ENCODE measurements at places on chromosomes 1 and 21.

DNA sequence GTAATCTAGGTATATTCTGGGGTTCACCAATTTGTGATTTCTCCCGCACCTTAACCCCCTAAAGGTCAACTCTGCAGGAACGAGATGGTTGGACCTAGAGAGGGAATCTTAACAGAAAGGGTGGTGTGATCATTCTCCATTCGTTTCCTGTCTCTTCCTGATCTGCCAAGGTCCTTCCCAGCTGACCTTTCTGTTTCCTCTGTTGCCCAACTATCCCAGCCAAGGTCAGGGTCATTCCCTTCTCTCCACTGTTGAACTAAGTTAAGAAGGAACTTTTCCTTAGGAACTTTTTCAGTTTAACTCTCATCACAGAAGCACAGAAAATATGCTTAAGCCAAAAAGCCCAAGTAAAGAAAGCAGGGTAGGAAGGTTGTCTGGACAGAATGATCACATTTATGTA lies 49.3 kb downstream of the KAZN start:
- no peak for DNase-seq

DNA sequence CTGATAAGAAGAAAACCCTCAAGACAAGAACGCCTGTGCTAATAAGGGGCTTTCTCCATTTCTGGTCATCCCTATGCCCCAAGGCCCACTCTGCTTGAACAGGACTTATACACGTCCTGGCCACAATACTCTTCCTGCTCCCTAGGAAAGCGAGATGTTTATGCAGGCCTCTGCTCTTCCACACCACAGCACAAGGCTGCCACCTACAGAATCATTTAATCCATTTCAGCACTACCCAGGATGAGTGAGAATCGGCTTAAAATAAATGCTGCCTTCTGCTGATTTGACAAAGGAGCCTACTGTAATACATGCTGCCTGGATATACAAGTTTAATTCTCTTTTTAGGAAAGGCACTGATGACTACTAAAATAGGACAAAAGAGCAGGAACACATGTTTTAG lies 29.4 kb downstream of the FRRS1 start:
- peak; percentile 10 for DNase-seq

GRCh38 chr21:29888437-29888836 lies 51.4 kb downstream of the GRIK1 start:
- DNase-seq = no peak

DNA sequence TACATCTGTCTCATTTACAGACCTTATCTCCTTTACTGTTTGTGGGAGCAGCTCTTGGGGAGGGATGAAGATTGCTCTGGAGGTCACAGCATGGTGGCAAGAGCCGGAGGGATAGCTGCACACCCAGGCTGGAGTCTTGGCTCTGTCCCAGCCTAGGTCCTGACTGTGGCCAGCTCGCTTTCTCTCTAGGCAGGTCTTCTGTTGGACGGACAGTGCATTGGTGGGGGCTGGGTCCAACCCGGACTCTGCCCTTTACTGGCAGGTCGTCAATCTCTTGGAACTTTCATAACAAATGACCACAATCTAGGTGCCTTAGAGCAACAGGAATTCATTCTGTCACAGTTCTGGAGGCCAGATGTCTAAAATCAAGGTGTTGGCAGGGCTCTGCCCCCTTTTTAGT lies 319.8 kb upstream of the C1orf174 start:
- no peak for DNase-seq

DNA sequence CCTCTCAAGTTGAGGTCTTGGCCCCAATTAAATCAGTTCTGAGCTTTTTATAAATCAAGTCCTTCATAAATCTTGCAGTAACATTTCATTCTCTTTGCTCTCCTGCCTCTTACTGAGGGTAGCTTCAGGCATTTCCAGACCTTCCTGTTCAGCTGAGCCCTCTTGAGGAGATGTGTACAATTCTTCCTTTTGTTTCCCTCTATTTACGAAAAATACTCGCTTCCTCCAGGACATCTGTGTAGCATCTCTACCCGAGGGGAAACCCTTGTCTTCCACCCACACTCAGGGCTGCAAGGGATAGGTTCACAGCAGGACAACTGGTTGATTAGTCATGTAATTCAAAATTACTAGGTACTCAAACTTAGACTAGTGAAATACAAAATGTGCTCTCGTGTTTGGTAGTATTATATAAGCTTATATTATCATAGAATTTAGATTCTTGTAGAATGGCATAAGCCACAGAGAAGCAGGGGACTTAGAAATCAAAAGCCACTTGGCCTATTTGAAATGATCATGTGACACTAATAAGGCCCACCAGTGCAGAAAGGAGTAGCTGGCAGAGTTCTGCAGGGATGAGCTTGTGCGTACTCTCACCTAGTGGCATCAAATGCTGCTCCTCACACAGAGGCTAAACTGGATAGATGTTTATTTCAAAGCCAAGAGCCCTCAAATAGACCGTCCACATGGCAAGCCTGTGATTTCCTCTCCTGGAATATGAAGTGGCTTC lies 126.7 kb downstream of the GDAP2 start:
- no peak for DNase-seq

DNA sequence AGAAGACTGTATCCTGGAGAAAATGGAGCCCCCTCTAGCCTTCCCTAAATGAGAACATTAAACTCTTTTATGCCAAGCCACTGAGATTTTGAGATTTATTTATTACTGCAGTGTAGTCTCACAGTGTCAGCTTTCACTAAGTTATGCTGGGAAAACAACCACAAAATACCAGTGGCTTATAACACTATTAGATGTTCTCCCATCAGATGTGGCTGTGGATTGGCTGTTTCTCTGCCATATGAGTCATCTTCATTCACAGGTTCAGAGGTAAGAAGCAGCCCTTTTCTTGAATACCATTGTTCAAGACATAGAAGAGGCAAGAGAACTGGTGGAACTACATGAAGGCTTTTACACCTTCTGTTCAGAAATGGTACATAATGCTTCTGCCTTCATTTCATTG lies 32.1 kb upstream of the ST6GALNAC5 start:
- DNase-seq = no peak

DNA sequence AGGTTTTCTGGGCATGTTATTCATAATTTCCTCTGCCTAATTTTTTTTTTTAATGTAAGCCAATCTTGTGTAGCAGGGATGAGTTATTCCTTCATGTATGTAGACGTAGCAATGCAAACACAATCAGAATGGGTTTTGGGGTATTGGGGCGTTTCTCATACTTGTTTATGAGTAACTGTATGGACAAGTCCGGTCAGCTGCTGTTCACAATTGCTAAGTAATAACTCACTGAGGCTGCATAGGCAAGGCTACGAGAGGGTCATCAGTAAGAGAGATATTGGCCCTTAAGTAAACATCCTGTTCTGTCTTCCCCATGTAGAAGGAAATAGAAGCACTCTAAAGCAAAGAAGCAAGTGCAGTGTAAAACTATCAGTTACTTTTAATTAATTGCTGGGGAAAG lies 9.5 kb upstream of the TARS2 start:
- peak; percentile 40 for DNase-seq

DNA sequence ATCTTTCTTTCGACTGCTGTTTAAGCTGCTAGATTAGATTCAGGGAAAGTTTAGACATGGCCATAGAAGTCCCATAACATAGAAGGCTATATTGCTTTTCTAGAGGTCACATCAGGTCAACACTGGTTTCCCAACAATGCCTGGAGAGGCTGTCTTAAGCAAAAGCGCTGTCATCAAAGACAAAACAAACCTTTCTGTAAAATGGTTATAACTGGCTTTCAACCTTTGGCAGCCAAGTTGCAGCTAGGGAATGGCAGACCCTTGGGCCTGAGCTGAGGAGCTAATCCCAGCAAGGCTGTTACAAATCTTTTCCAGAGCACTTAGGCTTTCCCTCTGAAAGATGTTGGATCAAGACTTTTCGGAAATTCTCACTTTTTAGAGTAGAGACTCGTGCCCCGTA lies 11.2 kb upstream of the ABCA4 start:
- DNase-seq = no peak

DNA sequence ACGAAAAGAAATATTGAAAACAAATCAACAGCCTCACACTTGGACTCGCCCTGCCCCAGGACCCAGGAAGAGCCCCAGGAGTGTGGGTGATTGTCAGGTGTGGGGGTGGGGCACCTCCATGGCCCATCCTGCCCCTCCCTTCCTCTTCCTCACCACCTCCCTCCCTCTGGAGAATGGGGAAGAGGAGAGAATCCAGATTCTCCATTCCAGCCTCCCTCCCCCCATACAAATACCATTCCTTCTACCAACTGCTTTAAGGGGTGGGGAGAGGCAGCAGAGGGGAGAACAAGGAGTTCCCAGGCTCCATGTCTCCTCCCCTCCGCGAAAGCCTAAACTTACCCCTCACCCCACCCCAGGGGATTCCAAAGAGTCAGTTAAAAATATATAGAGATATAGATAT lies 36.7 kb downstream of the MEF2D start:
- DNase-seq = no peak

DNA sequence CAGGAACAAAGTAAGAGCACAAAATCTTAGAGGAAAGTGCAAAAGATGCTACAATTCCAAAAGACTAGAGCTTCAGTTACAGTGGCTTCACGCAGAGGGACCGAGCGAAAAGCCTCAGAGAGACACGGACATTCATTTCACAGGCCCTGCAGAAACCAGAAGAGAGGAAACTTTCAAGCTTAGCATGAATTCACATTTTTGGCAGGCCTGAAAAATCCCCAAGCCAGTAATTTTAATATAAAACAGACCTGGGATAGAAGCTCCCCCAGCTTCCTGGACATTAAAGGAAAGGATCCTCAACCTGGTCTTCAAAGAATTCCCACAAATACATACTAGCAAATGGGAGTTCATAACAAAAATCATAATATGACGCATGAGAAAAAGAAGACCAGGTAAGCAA lies 66.2 kb downstream of the HSF2BP start:
- DNase-seq = no peak

DNA sequence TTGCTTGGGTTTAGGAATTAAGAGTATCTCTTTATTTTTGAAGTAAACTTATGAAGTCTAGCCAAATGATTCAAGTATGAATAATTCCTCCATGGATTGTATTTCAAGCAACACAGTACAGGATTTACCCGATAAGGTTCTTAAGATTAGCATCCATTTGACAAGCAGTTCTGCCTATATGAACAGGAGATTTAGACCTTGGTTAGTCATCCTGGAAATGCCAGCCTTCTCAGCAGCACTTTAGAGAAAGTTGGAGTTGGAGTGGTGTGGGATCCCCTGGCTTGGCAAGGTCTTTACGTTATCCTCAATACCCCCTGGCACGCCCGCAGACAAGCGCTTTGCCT lies 1.6 kb downstream of the BCAR3 start:
- DNase-seq = no peak

DNA sequence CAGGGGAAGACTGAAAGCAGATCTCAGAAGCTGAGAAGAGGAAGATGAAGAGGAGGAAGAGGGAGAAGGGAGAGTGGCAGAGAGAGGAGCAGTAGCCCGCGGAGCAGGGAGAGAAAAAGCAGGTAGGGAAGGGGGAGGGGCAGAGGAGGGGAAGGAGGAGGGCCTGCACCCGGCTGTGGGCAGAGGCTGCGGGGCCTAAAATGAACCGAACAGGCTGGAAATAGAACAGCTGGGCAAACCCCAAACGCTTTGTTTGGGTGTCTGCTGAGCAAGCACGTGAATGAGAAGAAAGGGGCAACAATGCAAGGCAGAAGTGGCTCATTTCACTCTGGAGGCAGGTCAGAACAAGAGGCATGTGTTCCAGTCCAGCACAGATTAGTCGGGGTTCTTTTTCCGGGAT lies 33.5 kb downstream of the KCNC4 start:
- DNase-seq = peak; percentile 59

DNA sequence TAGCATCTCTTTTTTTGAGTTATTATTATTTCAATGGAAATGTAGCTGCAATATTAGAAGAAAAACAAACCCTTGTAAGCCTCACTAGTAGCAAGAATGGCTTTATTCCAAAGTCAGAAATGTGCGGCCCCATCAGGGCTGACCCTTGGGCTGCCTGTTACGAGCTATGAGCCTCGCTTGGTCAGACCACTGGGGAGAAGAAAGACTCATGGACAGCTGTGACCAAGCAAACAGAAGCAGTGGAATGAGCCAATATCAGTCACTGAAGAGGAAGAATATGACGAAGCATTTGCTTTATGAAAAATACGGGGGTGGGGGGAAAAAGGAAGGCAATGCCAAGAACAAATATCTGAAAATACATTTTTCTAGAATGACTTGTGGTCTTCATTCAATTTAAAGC lies 504.5 kb downstream of the LMO4 start:
- DNase-seq = no peak

GRCh38 chr1:150121236-150121862 lies 28.4 kb upstream of the PLEKHO1 start:
- no peak for DNase-seq

GRCh38 chr21:33330726-33331125 lies 6.0 kb downstream of the IFNAR1 start:
- DNase-seq = no peak

DNA sequence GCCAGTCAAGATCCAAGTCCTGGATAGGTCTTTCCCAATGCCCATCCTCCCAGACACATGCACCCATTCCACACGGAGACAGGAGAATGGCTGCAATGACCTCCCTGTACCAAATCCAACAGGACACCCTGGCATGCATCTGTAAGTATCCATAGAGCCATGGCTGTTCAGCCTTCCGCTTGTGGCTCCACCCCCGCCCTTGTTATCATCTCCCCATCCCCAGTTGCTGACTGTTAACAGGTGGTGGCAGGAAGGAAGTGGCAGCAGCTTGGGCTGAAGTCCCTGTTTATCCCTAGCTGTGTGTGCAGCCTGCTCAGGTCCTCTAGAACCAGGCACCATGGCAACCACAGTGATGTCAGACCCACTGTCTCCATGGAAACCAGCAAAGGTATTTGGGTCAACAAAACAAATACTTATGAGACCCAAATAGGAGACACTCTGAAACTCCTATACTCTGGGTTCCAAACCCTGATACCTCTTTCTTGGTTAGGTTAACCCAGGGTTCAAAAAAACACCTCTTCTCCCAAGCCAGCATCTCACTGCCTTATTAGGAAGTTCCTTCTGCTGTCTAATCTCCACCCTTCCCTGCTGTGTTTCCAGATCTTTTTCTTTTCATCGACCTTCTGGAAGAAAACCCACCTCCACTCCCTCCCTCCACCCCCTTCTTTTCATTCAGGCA lies 721 bp downstream of the PBXIP1 start:
- DNase-seq = peak; percentile 63

DNA sequence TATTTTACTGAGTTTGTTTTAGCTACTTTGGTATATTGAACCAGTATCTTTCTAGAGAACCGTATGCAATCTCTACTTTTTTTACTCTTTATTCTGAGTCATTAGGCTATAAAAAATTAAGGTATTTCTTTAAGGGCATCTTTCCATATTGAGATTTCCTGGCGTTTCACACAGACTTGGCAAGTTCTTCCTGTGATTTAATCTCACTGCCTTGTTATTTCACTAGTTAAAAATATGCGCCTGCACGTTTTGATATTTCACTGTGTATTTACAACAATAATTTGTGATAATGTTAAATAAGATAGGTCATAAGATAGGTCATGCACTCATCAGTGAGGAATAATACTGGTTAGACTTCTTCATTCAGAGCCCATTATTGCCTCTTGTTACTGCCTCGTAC lies 16.2 kb upstream of the CR1L start:
- no peak for DNase-seq

DNA sequence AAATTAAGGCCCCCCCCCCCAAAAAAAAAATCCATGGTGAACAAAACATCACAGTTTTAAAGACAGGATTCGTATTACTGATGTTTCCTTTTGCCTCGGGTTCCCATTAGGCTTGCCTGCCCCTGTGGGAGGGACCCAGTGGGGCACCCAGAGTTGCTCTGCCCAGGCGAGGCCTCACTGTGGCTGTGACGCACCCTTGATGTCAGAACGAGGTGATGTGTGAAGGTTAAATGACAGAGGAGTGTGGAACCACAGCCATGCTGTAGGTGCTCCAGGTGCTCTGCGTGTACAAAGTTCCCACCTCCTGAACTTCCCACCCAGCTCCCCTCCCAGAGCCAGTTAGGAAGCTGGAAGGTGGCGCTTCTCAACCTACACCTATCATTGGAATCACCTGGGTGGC lies 37.9 kb downstream of the GRHL3 start:
- no peak for DNase-seq
